Left lung (tissue), 14 donors: ENCODE measurements at places on chromosomes 2 and 18. TPM values are rescaled to one million over a fixed set of nuclear protein-coding genes. Genes with fewer than 3 reads are reported as not detected.

POTEJ gene
- polyA plus RNA-seq = 0.36 TPM

LDLRAD4 gene
- polyA plus RNA-seq = 18.6 TPM

TNFRSF11A gene
- 4.6 TPM for polyA plus RNA-seq

DNA sequence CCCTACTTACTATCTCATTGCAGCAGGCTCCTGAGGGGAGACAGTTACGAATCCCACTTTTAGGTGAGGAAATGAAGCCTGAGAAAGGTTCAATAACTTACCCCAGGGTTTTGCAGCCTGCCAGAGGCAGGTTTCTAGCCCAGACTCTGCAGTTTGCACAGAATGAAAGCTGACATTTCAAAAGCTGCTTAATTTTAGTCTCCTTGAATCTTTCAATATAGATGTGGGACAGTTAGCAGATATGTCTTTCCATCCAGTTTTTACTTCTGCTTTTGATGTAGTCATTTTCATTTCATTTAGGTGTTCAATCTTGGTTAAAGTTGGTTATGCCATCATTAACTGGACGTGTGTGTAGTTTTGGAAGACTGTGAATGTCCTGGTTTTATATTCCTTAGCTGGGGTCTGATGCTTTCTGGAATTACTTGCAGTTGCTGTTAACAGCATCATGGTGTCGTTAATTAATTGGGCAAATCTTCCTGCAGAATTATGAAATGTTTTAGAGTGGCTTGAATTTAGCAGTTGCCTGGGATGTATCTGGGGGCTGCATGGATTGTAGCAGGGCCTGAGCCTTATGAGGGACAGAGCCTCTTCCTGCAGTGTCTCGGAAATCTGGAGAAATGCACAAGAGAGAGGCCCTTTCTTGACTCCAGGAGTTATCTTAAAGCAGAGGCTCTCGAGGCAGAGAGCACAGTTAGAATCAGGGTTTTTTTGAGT lies 100.8 kb downstream of the ZNF532 start:
- no peak for DNase-seq

GRCh38 chr2:156430236-156430979 lies 5.8 kb upstream of the GPD2 start:
- no peak for DNase-seq

DNA sequence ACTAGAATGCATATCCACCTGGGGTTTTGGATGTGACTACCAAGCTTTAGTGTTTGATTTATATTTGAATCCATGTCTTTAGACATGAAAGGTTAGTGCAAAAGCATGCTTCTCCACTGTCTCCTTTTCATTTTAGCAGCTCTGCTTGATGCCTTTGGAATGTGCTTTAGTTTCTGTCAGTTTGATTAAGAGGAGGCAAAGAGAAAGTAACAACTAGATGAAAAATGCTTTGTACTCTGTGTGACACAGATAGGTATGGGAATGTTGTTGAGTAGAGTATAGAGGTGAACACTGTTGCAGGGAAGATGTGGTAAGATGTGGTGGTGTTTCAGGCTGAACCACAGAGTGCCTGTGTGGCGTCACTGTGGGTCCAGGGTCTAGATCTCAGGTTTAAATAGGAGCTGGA lies 19.8 kb downstream of the PIK3C3 start:
- no peak for DNase-seq

- no peak for DNase-seq
Observed at GRCh38 chr2:213285404-213285803, 1.1 kb downstream of the SPAG16 start.
